Mesothelial cell of epicardium (in vitro differentiated cells): ENCODE measurements at places on chromosomes 12 and 14.

GRCh38 chr14:102590667-102591099, 1.8 kb upstream of the RCOR1 start:
- peaks cover 54% of the 10 kb centered on the region for H3K4me1 ChIP-seq
- peak; percentile 46 for DNase-seq
- H3K27me3 ChIP-seq = no peaks in the 10 kb centered on the region
- peak overlapping the region; percentile 87 for H3K27ac ChIP-seq

DNA sequence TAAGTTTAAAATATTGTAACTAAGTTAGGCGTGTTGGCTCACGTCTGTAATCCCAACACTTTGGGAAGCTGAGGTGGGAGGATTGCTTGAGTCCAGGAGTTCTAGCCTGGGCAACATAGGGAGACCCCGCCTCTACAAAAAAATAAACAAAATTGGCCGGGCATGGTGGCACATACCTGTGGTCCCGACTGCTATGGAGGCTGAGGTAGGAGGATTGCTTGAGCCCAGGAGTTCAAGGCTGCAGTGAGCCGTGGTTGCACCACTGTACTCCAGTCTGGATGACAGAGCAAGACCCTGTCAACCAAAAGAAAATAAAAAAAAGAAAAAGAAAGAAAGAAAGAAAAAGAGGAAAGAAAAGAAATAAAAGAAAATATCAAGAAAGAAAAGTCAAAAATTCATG, 72.5 kb downstream of the TSPAN11 start:
- peaks cover 2% of the 10 kb centered on the region for H3K4me1 ChIP-seq
- H3K27me3 ChIP-seq = peaks cover 19% of the 10 kb centered on the region
- H3K27ac ChIP-seq = no peak overlapping the region
- no peak overlapping the region for H3K4me3 ChIP-seq
- DNase-seq = no peak

- DNase-seq = no peak
- no peak overlapping the region for H3K27ac ChIP-seq
- no peaks in the 10 kb centered on the region for H3K27me3 ChIP-seq
- no peaks in the 10 kb centered on the region for H3K36me3 ChIP-seq
- peaks cover 2% of the 10 kb centered on the region for H3K4me1 ChIP-seq
These were observed 224.3 kb downstream of the PELI2 start for GRCh38 chr14:56342494-56342942.

- peaks cover 4% of the 10 kb centered on the region for H3K4me1 ChIP-seq
- no peak overlapping the region for H3K27ac ChIP-seq
- H3K4me3 ChIP-seq = no peak overlapping the region
- peaks cover 32% of the 10 kb centered on the region for H3K36me3 ChIP-seq
- DNase-seq = no peak
These were observed 134.4 kb downstream of the BCAT1 start for GRCh38 chr12:24814379-24815113.

- no peak overlapping the region for H3K4me3 ChIP-seq
- no peak for DNase-seq
- H3K36me3 ChIP-seq = peaks cover 9% of the 10 kb centered on the region
These were observed 40.3 kb downstream of the CIT start for GRCh38 chr12:119836781-119837180.

DNA sequence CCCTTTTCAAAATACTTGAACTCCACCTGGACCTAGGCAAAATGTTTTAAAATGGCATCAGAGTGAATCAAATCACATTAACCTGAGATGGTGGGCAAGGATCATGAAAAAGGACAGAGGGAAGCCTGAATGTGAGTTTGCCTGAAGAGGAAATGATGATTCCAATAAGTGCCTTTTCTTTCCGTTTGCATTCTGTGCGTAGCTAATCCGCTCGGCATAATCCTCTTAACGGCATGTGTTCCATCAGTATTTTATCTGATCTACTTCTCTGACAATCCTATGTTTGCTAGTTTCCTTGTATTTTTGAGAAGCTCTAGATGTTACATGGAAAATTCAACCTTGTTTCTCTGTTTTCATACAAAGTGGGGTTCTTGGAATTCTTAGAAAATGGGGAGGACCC, 354.6 kb downstream of the NRXN3 start:
- no peak overlapping the region for H3K4me3 ChIP-seq
- DNase-seq = no peak
- H3K27ac ChIP-seq = no peak overlapping the region

DNA sequence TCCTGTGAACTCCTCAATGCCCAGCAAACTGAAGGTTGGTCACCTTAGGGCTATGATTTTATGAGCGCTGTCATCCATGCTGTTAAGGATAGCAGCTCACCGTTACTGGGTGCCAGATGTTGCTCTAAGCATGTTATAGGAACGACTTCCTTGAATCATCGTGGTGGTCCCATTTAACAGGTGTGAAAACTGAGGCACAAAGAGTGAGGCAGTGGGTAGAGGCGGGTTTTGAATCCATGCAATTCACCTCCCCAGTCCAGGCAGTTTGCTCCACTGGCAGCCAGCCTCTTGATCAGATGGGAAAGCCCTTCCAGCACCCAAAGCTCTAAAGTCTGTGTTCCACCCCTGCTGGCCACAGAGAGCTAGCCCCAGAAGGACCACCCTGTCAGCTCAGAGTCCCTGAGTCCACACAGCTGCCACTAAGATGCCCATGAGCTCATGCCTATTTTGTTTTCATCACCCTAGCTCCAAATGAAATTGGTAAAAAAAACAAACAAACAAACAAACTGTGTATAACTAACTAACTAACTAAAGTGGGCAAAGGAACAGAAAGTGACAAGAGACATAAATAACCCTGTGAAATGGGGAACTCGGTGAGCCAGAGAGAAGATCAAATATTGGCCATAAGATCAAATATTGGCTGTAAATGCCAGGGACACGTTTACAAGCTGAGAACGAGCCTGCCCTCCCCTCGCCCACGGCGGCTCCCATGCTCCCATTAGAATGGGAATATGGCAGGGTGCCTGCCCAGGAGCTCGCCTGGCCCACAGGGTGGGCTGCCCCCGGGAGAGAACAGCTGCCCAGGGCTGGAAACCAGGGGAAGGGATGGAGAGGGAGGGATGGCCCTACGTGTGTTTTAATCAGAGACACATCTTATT, 72.3 kb upstream of the RFLNA start:
- no peaks in the 10 kb centered on the region for H3K27me3 ChIP-seq
- peaks cover 29% of the 10 kb centered on the region for H3K36me3 ChIP-seq
- peaks cover 10% of the 10 kb centered on the region for H3K4me1 ChIP-seq
- H3K27ac ChIP-seq = no peak overlapping the region

DNA sequence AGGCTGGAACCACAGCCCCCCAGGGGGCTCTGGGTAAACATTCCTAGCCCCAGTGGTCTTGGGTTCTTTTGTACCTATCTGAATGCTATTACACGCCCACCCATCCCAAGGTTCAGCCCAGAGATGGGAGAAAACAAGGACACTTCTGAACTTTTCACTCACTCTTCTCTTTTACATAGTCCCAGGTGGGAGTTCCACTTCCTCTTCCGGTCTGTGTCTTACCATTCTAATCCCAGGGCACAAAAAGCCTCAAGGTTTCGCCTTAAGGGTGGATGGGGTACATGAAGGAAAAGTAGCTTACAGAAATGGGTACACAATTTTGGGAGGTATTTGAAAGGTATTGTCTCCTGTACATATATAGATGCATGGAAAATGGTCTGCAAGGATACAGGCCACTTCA, 79.0 kb downstream of the TMEM30B start:
- H3K36me3 ChIP-seq = no peaks in the 10 kb centered on the region
- DNase-seq = no peak
- no peak overlapping the region for H3K27ac ChIP-seq
- peaks cover 20% of the 10 kb centered on the region for H3K27me3 ChIP-seq
- peaks cover 10% of the 10 kb centered on the region for H3K4me1 ChIP-seq

GRCh38 chr14:87772854-87773253, 220.1 kb downstream of the GALC start:
- H3K36me3 ChIP-seq = no peaks in the 10 kb centered on the region
- peaks cover 2% of the 10 kb centered on the region for H3K27me3 ChIP-seq
- H3K27ac ChIP-seq = no peak overlapping the region
- no peak overlapping the region for H3K4me3 ChIP-seq

DNA sequence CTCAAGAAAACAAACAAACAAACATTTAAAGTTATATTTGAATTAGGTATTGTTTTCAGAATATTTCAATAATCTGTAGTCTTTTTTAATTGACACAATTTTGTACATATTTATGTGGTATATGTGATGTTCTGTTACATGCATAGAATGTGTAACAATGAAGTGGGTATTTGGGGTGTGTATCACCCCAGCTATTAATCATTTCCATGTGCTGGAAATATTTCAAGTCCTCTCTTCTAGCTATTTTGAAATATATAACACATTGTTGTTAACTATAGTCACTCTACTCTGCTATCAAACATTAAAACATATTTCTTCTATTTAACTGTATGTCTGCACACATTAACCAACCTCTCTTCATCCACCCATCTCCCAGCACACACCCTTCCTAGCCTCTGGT, 32.0 kb upstream of the SIX1 start:
- no peaks in the 10 kb centered on the region for H3K36me3 ChIP-seq
- H3K4me3 ChIP-seq = no peak overlapping the region

- peaks cover 9% of the 10 kb centered on the region for H3K4me1 ChIP-seq
- H3K27me3 ChIP-seq = no peaks in the 10 kb centered on the region
These were observed 116.9 kb downstream of the FGD4 start for GRCh38 chr12:32516230-32516629.

DNA sequence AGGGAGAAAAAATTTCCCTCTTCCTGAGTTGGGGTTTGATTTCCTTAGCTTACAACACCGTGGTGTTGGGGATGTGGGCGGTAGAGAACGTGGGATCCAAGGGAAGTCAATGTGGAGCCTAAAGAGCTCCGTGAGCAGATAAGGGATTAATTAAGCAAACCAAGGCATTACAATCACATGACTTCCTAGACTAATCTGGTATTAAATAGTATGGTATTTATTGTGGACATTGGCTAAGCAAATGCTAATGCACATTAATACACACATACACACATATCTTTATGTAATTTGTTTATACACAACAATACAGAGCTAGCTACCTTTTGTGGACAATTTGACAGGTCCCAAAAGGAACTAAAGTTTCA, 791 bp upstream of the RNF41 start:
- DNase-seq = no peak
- no peaks in the 10 kb centered on the region for H3K27me3 ChIP-seq
- peaks cover 4% of the 10 kb centered on the region for H3K36me3 ChIP-seq
- peaks cover 33% of the 10 kb centered on the region for H3K4me1 ChIP-seq

- peaks cover 28% of the 10 kb centered on the region for H3K4me1 ChIP-seq
- no peak overlapping the region for H3K27ac ChIP-seq
- no peaks in the 10 kb centered on the region for H3K27me3 ChIP-seq
- DNase-seq = no peak
- H3K36me3 ChIP-seq = no peaks in the 10 kb centered on the region
These were observed 139.2 kb downstream of the RASSF9 start for GRCh38 chr12:85697003-85697402.

DNA sequence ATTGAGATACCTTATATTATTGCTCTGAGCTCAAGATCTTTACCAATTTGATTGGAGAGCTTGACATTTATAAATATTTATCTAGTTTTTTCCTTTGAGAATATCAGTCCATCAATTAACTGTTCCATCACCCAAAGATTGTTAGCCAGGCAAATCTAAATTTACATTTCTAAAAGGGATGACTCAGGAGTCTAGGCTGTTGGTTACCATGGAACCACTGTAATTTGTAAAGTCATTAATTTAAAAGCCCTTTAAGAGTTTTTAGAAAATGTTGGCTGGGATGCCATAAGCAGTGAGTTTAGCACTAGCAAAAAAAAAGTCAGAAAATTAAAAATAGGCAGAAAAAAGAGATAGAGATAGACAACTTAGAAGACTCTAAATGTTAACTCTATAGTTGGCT, 19.5 kb upstream of the SERPINA1 start:
- no peak for DNase-seq
- no peak overlapping the region for H3K4me3 ChIP-seq
- H3K27ac ChIP-seq = no peak overlapping the region
- H3K4me1 ChIP-seq = no peaks in the 10 kb centered on the region
- no peaks in the 10 kb centered on the region for H3K27me3 ChIP-seq
- no peaks in the 10 kb centered on the region for H3K36me3 ChIP-seq

DNA sequence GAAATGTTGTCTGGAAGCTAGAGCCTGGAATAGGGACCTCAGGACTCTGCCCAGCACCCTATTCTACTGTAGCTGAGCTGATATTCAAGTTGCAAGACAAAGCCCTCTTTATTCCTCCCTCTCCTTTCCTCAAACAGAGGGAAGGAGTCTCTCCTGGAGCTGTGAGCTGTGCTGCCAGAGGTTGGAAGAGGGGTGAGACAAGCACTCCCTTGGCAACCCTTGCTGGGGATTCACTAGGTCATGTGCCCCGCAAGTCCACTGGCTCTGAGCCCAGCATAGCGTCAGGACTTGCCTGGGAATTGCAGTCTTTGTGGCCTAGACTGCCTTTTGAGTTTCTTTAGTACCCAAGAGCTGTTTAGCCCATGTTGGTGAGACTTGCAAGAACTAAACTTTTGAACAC, 11.4 kb upstream of the ASCL1 start:
- H3K27ac ChIP-seq = no peak overlapping the region
- H3K4me1 ChIP-seq = no peaks in the 10 kb centered on the region
- DNase-seq = no peak

DNA sequence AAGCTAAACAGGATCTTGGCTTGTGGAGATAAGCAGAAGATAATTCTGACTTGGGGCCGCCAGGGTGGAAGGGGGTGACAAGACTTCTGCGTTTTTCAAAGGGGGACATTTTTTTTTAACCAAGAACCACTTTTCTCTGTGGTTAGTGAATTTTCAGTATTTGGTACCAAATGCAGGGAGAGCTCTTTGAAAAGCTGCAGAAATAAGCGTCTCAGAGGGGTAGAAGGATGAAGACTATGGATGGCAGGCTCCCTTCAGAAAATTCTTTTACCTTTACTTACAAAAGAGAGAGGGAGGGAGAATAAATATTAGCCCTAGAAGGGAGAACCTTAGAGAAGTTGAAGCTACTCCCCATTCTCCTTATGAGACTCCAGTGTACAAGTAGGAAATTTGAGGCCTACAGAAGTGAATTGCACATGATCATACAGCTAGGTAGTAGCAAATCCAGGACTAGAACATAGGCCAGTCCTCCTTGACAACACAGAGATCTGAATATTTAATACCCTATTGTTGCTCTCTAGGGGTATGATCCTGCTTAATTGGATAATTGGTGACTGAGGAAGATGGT, 840 bp downstream of the MRPL52 start:
- DNase-seq = no peak
- H3K36me3 ChIP-seq = peaks cover 10% of the 10 kb centered on the region

DNA sequence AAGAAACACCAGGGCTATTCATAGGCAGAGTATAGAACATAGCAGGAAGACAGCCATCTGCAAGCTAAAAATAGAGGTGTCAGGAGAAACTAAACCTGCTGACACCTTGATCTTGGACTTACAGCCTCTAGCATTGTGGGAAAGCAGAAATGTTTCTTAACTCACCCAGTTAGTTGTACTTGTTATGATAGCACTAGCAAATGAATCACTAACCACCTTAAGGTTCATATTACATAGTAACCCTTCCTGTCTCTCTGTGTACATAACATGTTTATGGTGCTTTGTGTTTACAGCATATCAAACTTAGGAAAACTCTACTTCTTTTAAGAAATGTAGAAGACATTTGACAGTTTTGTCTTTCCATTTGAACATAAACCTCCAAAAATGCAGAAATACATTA, 1031.3 kb downstream of the FSCB start:
- DNase-seq = no peak
- H3K4me1 ChIP-seq = peaks cover 5% of the 10 kb centered on the region
- H3K36me3 ChIP-seq = no peaks in the 10 kb centered on the region
- H3K27ac ChIP-seq = no peak overlapping the region
- no peaks in the 10 kb centered on the region for H3K27me3 ChIP-seq

GRCh38 chr12:83067981-83068380, 381.3 kb downstream of the TMTC2 start:
- H3K36me3 ChIP-seq = peaks cover 37% of the 10 kb centered on the region
- DNase-seq = no peak
- peaks cover 25% of the 10 kb centered on the region for H3K4me1 ChIP-seq
- H3K27me3 ChIP-seq = no peaks in the 10 kb centered on the region
- no peak overlapping the region for H3K27ac ChIP-seq
